Diencephalon (tissue), 1 donor: ENCODE measurements at places on chromosomes 12 and 14. TPM values are rescaled to one million over a fixed set of nuclear protein-coding genes. Genes with fewer than 3 reads are reported as not detected.

A2M gene
- total RNA-seq: 87.9 TPM

DHRS4 gene
- total RNA-seq: 8.5 TPM

CCDC184 gene
- 30.9 TPM for total RNA-seq

SLC8B1 gene
- 4.6 TPM for total RNA-seq

GPR132 gene
- 0.46 TPM for total RNA-seq

RPS6KA5 gene
- total RNA-seq: 13.4 TPM

GAS2L3 gene
- total RNA-seq: 39.7 TPM

EMP1 gene
- total RNA-seq: 5.3 TPM

GALNT8 gene
- total RNA-seq: 48.0 TPM

CABP1 gene
- total RNA-seq: 3.2 TPM

TM9SF1 gene
- 21.5 TPM for total RNA-seq

TESPA1 gene
- not detected for total RNA-seq

KRT2 gene
- total RNA-seq: not detected

RTL1 gene
- total RNA-seq: 0.92 TPM
